ENCODE measurements at places on chromosomes 12 and 14.

DNA sequence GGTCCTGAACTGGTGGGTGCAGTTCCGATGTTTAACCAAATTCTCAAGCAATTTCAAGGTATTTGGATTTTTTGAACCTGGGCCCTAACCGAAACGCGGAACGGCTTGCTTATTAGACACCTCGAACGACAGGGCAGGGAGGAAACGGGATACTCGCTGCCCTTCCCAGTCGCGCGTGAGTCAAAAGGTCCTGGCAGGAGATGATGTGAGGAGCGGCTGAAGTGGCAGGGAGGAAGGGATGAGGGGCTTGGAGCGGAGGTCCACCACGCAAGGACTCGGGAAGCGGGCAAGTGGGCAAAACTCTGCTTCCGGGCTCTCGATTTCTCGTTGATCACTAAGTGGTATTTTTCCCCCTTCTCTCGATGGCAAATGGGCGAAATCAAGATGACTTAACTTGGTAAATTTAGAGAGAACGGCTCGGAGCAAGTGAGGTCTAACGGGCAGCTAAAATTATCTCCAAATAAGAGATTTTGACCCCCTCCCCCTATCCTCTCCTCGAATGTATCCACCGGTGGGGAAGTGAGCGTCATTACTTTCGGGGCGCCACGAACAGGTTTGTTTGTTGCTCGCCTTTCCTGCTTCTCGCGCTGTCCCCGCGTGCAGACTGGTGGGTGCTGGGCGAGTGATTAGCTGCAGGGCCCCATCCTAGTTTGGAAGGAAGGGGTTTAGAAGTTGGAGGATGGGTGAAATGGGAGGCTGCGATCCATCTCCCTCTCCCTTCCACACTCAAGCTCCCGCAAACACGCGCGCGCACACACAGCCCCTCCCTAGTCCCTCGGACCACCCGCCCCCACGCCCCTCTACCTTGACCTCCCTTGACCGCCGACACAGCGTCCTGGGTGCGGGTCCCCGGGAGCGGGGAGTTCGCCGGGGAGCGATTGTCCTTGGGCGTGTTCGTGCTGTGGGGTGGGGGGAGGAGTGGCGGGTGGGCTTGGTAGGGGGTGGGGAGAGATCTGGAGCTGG is 986 bp upstream of the NTF3 start:
- DNase-seq, result peak; percentile 42

DNA sequence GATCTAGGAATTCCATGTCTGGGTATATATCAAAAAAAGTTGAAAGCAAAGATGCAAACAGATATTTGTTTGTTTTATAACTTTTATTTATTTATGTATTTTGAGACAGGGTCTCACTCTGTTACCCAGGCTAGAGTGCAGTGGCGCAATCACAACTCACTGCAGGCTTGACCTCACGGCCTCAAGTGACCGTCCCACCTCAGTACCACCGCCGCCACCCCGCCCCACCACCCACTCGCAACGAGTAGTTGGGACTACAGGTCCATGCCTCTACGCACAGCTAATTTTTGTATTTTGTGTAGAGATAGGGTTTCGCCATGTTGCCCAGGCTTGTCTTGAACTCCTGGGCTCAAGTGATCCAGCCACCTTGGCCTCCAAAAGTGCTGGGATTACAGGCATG is 66.5 kb upstream of the KTN1 start:
- no peak for DNase-seq

GRCh38 chr12:22899184-22899583 is 274.2 kb downstream of the ETNK1 start:
- no peak for DNase-seq

DNA sequence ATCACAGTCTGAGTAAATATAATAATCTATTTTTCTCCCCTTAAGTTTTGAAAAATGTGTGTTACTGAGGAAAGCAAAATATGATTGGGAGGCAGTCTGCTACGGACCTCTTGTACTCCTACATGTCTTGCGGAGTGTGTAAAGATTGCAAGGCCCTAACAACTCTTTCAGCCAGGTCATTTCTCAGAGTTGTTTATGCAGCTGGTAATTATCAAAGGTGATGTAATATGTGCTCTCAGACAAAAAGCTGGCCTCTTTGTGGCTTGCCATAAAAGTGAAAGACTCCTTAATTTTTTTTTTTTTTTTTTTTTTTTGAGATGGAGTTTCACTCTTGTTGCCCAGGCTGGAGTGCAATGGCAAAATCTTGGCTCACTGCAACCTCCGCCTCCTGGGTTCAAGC is 40.5 kb upstream of the MON2 start:
- no peak for DNase-seq

GRCh38 chr14:81070511-81070910 is 115.1 kb downstream of the TSHR start:
- DNase-seq, result no peak

GRCh38 chr14:19920021-19920657 is at the start of gene OR4K5:
TSS of gene OR4K5 (plus strand) at chr14:19920607. CDS start at chr14:19920607, 0 bp downstream.
- no peak for DNase-seq

DNA sequence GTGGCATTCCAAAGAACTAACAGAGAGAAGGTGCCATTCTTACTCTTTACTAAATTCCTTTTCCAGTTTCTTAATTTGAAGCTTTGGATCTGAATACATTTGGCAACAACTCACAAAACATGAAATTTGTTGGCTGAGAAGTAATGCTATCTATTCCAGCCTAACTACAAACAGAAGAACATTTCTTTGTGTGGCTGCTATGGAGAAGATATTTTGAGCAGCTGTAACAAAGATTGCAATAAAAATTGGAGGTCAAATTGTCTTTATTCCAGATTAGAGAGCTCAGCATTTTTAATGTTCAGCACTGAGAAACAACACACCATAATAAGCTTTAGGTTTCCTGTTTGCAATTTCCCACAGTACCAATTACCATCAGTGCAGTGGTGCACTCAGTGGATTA is 835.8 kb upstream of the FLRT2 start:
- DNase-seq, result peak; percentile 46

DNA sequence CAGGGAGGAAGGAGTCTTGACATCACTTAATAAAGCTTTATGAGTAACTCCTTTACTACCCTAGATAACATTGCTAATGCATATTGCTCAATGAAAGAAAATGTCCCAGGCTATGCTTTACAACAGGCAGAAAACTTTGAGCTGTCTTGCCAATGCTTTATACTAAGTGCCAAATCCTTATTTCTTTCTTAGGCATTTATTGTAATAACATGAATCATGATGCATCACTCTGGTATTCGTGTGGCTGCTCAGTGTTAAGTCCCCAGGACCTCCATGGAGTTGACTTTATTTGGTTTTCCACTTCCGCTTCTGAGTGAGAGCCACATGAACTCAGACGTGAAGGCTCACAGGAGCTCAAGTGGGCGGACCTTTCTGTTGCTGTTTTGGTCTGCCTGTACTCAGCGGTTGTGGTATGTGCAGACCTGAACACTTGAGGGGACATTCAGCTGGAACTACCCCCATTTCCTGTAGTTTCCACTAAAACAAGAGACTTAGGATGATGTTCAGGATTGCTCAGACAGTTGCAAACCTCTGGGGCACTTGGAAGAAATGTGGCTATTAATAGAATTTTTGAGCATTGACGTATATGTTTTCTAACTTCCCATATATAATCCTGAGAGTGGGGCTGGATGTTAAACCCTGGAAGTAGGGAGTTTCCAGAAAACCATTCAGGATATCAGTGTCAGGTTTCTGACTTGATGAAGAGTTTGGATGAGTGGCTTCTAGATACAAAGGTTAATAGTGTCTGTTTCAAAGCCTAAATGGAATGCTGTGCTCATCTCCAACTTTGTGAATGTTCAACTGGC is 258.6 kb downstream of the MSRB3 start:
- DNase-seq, result peak; percentile 65

DNA sequence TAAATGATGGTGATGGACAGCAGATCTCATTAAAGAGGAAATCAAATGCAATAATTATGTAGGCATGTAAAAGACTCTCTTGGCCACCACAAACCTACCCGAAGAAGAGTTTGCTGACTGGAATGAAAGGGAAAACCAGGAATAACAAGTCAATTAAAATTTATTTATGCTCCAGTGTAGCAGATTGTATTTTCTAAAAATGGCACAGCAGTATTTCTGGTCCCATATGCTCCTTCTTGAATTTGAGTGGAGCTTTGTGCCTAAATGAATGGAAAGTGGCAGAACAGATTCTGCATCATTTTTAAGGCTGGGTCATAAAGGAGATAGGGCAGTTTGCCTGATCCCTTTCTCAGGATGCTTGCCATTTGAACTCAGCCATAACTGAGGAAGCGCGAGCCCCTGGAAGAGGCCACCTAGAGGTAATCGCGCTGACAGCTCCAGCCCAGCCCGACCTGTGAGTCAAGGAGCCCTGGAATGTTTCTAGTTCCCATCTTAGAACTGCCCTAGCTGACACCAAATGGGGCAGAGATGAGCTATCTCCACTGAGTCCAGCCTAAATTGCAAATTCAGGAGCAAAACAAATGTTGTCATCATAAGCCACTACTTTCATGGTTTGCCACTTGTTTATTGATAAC is 229.2 kb upstream of the TMTC1 start:
- no peak for DNase-seq

DNA sequence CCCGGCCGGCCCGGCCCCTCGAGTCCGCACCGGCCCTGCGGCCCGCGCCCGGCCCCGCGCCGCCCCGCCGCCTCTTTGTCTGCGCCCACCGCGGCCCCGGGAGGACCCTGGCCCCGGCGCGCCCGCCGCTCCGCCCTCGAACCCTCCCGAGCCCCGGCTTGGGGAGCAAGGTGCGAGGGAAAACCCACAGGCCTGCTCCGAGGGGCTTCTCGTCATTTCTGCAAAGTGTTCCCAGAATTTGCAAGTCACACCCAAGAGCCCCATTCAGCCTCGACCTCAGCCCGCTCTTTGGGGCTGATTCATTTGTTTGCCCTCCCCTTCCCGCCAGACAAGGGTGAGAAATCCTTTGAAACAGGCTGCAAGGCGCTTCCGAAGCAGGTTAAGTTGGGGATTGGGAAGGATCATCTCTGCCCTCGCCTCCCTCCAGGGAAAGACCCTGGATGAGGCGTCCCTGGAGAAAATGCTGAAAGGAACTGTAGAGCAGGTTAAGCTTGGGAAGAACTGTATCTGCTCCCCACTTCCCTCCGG is 325 bp upstream of the CLIP1 start:
- DNase-seq, result peak; percentile 61

DNA sequence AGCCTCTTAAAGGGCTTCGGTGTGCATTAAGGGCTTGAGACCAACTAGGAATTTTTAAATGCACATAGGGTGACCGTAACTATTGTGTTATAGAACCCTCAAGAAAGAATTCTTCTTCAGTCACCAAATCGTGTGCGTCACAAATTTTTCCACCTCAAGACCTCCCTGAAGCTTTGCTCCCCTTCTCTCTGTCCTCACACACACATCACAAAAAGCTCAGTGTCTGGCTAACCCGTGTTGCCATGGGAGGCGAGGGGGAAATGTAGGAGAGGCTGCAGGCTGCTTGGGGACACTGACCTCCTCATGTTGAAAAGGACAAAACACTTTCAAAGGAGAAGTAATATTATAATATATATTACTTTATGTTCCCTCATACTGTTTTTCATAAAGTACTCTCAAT is 10.6 kb downstream of the SSPN start:
- no peak for DNase-seq

DNA sequence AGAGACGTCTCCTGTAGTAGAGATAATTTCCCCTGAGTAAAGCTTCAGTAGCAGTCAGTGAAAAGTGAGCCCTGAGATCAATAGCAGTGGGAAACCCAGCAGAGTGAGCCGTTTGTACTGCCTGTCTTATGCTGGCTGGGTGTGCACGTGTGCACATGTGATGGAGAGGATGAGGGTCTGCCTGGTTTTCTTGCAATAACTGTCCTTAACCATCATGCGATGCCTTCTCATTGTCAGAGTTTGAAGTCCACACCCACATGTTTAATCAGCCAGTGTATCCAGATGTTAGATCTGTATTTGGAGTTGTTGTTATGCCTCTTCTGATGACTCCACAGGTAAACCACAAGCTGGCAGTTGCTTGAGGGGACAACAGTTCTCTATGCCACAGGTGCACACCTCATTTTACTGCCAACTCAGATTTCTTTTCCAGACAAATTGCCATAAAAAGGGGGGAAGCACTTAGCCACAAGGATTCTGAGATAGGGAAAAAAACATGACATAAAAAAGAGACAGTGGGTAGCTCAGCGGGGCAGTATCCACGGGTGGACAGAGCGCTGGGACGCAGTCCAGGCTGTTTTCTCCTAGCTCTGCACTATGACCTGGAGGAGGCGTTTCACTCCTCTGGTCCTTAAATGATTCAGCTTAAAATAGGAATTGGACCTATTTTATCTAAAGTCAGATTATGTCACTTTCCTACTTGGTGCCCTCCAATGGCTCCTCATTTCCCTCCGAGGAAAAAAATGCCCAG is 192.3 kb downstream of the ANO6 start:
- no peak for DNase-seq

- DNase-seq, result peak; percentile 4
Observed at GRCh38 chr12:63752283-63752682, 27.4 kb upstream of the RXYLT1 start.

GRCh38 chr14:100825713-100826331 is at the start of gene MEG3:
TSS of gene MEG3 (plus strand) at chr14:100826118.
- peak; percentile 88 for DNase-seq

Data from lung (tissue), 17 donors.